ENCODE measurements at places on chromosomes 5 and 9. TPM values are rescaled to one million over a fixed set of nuclear protein-coding genes. Genes with fewer than 3 reads are reported as not detected.

Gene CFAP77
- not detected for total RNA-seq

GRCh38 chr5:132372542-132372941, 3.0 kb downstream of the SLC22A5 start:
- DNase-seq: no peak

Gene INSL4
- not detected for total RNA-seq

DNA sequence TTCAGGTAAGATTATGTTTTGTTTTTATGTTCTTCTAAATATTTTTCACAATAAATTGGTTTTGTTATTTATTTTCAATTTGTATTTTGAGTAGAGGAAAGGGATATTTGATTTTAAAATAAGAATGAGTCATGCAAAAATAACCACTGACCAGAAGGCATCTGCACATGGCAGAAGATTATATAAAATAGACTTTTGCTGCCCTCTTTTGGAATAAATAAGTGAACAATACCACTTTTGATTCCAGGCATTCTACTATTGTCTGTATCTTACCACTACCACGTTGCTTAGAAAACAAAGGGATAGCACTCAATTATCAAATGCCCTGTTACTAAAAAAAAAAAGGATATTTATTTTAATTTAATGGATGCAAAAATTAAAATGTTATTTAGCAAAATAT, 227.3 kb upstream of the ITGA1 start:
- no peak for DNase-seq

Gene NOTCH1
- total RNA-seq: 81.3 TPM

All from activated T-helper 2 cell treated with anti-CD3 and anti-CD28 coated beads, Interferon-gamma antibody, Interleukin-2, Interleukin-4, amounts not matched to agents 10 μg/mL and 5 μg/mL and 100 μg/mL, durations not matched to agents 14 hours and 24 hours and 36 hours (primary cell).